ENCODE measurements at places on chromosomes 7 and 10.
A peak's percentile ranks its signal among the peaks of the same experiment; 100 is the strongest.

GRCh38 chr7:2710901-2711551 lies 23.0 kb downstream of the AMZ1 start:
- DNase-seq, result peak; percentile 32

GRCh38 chr7:25014756-25015155 lies 34.8 kb upstream of the OSBPL3 start:
- DNase-seq, result no peak

GRCh38 chr10:89160339-89160738 lies 46.8 kb downstream of the CH25H start:
- DNase-seq, result no peak

- no peak for DNase-seq
Measured at GRCh38 chr7:27873981-27874957, 134.3 kb downstream of the TAX1BP1 start.

DNA sequence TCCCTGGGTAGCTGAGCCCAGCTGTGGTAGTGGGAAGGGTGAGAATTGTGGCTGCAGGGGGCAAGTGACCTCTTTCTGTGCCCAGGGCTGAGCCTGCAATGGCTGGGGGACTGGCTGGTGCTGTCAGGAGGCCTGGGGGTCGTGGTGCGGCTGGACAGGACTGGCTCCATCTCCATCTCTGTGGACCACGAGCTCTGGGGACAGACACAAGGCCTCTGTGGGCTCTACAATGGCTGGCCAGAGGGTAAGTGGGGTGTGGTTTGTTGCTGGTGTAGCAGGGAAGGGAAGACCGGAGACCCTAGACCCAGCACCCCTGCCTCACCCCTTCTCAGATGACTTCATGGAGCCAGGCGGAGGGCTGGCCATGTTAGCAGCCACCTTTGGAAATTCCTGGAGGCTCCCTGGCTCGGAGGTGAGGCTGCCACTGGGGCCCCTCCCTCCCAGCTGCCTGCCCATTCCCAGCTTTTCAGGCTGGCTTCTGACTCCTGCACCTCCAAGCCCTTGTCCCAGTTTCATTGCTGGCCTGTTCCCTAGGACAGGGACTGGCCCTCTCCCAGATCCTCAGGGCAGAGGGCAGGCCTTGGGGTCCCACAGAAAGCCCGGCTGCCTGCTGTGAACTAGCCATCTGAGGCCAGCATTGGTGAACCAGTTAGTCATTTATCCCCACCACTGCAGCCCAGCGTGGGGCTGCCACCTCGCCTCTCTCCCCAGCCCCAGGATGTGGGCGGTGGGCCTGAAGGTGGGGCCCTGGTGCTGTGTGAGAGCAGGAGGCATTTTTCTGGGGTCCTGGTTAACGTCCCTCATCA lies 5.5 kb upstream of the ZNF467 start:
- no peak for DNase-seq

DNA sequence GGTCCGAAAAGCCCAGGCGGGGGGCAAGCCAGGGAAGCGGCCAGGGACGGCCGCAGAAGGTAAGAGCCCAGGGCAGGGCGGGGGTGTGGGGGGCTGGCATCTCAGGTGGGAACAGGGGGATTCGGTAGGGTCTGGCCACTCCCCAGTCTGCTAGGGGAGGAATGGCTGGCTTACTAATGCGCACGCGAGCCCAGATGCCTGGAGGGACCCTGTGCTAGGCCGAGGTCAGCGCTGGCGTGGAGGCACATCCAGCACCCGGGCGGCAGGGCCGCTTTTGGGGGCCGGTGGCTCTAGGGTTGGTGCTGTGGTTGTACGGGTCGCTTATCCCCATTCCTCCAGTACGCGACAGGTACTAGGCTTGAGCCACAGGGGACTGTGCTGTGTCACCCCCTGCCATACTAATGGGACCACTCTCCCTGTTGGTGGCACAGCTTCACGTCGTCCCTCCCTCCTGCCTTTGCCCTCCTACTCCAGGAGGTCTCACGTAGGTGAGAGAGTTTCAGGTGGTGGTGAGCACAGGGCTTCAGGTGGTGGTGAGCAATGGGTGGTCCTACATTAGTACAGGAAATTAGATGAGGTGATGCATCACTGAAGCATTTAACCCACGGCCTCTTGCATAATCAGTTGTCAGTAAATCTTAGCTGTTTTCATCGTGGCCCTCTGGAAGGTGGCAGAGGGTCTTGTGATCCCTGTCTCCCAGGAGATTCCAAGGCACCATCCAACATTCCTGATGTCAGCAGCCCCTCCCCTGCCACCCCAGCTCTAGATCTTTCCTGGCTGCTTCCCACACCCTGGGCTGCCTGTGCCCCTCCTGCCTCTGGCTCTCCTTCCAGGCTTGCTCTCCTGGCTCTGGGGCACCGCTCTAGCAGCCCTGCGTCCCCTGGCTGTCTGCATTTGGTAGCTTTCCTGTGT lies 971 bp downstream of the AEBP1 start:
- no peak for DNase-seq

GRCh38 chr7:90391488-90391887 lies 11.8 kb upstream of the CLDN12 start:
- no peak for DNase-seq

DNA sequence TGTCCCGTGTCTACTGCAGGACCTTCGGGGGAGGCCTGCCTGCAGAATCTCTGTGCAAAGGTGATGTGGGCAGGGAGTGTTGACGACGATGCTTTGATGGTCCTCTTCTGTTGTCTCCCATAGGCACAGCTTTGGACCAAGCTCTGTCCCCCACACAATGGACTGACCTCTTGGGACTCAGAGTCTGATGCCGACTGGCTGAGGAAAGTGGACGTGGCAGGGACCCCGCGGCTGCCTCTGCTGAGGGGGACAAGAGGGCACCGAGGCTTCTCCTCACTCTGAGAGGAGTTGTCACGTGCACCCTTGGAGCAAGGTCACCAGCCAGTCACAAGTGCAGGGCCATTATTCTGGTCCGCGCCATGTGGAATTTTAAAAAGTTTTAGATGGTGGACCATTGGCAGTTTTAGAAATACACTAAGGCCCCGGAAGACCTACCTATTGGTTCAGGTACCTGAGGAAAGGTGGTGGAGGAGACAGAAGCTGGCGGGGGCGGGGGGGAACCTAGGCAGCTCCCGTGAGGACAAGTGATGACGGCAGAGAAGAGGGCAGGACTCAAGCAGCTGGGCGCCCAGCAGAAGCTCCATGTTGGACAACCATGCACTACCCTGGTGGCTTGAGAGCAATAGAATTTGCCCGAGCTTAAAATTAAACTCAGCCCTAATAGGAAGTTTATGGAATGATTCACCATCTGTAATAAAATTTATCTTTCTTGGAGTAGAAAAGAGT lies 331.4 kb downstream of the PTPRN2 start:
- DNase-seq, result no peak

DNA sequence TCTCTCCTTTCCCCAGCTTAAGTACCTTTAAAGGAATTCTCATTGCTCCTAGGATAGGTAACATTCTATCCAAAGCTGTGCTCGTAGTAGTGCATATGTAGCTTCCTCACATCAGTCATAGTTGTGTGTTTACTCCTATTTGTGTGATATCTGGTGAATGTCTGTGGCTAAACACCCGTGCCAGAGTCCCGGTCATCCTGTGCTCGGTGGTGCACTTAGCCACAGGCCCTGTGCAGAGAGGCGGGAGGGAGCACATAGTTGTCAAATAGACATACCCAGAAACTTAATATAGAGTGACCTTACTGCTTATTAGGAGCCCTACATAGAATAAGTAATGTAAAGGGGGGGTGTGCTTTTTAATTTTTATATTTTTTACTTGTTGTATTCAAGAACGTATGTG lies 76.6 kb downstream of the RBM33 start:
- DNase-seq, result no peak

GRCh38 chr7:134946260-134946659 lies 40.0 kb upstream of the AGBL3 start:
- DNase-seq, result no peak

DNA sequence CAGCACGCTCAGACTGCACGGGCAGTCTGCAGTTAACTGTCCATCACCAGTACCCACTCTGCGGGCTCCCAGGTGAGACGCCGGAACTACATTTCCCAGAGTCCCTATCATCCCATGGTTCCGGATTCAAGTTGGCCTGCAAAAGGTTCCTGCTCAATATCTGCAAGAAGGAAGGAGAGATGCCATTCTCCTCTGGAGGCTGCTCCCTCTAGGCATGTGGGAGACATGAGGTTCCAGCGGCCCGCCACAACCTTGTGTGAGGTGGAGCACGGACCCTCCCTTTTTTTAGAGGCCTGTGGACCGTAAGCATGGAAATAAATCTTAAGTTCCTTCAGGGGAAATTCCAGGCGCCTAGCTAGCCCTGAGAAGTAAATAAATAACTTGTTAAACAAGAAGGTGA lies 29.7 kb downstream of the NUP42 start:
- no peak for DNase-seq

GRCh38 chr7:130989101-130989795 lies 255.2 kb upstream of the KLF14 start:
- DNase-seq, result no peak

- DNase-seq, result no peak
Measured at GRCh38 chr10:48554246-48554645, 50.6 kb downstream of the ARHGAP22 start.

- DNase-seq, result no peak
Measured at GRCh38 chr10:118436742-118437141, 94.6 kb upstream of the FAM204A start.

GRCh38 chr7:139127648-139128047 lies 18.1 kb upstream of the ZC3HAV1 start:
- no peak for DNase-seq

DNA sequence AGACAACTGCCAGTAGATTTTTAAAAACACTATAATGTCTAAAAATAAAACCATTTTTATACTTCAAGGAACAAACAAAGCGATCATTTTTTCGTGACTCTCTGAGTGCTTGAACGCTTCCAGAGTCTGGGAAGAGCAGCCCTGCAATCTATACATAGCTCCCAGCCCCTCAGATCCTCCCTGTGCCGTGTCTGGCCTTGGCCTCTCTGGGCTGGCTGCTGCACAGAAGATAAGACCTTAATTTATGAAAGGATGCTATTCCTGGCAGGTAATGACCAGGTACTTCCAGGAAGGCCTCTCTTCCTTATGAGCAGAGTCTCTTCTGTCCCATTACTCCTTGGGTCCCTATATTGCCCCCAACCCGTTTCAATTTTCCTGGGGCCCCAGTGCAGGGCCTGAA lies 200.9 kb upstream of the AOAH start:
- no peak for DNase-seq

Data from NK-92 treated with Interleukin-12 subunit alpha and Interleukin-12 subunit beta, amount 100 ng/mL, for 24 hours (cell line).